ENCODE measurements at places on chromosomes 12 and 14.

DNA sequence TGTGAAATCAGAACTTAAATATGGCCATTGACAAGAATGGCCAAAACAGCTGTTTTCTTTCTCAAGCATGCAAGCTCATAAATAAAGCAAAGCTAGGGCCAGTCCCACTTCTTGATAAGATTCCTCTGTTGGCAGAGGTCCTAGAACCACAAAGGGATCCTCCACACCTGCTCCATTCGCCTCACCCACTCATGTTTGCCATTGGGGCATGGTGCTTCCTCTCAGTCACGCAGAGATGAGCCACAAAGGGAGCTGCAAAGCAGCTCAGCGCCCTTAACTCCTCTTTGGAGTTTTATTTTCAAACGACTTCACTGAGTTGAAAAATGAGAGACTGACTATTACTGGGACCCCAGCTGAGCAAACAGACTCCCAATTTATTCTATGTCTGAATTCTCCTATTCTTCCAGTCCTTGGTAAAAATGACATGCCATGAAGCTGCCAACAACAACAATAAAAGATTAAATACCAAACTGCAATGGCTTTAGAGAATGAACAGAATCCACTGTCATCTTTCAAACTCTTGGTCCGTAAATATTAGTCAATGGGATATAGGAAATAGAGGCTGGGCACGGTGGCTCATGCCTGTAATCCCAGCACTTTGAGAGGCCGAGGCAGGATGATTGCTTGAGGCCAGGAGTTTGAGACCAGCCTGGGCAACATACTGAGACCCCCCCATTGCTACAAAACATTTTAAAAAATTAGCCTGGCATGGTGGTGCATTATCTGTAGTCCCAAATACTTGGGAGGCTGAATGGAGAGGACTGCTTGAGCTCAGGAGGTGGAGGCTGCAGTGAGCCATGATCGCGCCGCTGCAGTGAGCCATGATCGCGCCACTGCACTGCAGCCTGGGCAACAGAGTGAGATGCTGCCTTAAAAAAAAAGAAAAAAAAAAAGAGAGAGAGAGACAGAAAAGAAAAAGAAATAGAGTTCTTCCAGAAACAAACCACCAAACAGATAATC, 16.4 kb downstream of the MANSC1 start:
- peak; percentile 41 for DNase-seq

GRCh38 chr12:52191841-52192791, at the start of gene KRT80:
TSS of gene KRT80 (minus strand) at chr12:52192014. CDS start at chr12:52191902, 112 bp downstream.
- DNase-seq: peak; percentile 96

DNA sequence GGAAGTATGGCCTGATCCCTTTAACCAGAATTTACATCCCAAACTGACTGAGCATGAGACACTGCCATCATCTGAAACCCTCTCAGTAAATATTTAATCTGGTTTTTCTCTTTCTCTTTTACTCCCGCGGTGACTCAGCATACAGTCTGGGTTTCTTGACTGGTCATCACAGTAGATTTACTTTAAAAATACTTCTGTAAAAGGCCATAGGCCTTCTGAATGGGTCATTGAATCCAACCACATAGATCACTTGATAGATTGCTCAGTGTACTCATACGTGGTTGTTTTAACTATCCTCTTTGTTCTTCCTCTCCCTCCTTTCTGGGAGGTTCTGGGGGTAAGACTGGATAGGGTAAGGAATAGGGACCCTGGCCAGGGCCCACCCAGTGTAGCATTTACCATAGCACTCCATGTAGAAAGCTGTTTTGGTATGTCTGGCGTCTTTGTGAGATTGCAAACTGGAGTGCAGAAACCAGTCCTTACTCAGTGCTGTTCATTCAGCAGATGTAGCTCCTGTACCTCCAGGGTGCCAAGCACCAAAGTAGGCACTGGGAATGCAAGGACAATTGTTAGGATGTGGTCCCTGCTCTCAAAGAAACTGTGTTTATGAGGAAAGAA, 165.7 kb downstream of the SRGAP1 start:
- no peak for DNase-seq

- no peak for DNase-seq
Observed at GRCh38 chr12:107845226-107845979, 70.9 kb downstream of the ASCL4 start.

DNA sequence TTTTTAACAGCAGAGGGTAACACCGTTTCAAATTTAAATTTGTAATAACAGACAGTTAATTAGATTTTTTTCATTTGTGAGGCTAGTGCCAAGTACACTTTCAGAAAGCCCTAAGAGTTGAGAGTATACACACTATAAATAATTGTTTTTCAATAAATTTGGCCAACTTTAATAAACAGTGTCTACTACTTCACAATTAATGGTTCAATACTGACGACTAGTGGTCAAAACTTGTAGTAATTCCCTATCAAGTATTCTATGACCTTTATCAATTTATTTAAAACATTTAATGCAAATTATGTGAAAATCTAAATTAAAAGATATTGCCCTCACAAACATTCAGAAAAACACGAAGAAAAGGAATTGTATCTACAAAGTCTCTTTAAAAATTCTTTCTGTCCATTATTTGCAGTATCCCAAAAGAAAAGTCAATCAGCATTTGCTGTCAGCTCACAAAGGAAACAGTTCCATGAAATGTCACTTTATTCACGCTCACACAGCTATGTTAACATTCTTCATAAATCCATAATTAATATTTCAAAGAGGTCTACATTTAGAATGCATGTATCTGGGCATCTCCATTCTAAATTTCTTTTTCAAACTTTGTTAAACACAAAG, 91.2 kb downstream of the CEP128 start:
- no peak for DNase-seq

DNA sequence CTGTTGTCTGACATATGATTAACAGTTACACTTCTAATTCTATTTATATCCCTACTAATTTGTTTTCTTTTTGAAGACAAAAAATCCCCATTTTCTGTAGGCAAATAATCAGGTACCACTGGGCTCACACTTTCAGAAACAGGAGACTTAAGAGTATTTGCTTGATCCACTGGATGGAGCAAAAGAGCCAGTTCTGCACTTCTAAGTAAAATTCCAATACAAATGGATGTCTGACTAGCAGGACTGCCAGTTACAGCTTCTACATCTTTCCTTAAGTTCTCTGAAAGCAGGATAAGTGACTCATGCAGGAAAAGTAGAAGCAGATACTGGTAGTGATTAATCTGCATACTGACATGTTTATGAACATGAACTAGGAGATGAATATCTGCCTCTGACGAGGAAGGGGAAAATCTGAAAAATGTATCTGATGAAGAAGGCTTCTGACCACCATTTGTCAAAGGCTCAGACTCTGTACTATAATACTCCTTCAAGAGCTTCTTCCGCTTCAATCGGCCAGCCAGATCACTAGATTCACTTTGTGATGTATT, 73.8 kb upstream of the ANKS1B start:
- DNase-seq: no peak

Measured in NCI-H510A (cell line).